Astrocyte of the spinal cord (primary cell): ENCODE measurements at places on chromosomes 3 and 15.

DNA sequence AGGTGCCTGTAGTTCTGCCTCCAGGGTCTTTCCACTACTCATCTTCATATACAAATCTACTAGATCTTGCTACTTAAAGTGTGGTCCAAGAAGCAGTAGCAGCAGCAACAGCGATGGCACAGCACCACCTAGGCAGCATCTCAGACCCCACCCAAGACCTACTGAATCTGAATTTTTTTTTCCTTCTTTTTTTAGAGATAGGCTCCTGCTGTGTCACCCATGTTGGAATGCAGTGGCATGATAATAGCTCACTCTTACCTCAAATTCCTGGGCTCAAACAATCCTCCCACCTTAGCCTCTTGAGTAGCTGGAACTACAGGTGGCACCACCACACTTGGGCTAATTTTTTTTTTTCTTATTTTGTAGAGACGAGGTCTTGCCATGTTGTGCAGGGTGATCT, 346.7 kb upstream of the TGFBR2 start:
- DNase-seq = no peak

DNA sequence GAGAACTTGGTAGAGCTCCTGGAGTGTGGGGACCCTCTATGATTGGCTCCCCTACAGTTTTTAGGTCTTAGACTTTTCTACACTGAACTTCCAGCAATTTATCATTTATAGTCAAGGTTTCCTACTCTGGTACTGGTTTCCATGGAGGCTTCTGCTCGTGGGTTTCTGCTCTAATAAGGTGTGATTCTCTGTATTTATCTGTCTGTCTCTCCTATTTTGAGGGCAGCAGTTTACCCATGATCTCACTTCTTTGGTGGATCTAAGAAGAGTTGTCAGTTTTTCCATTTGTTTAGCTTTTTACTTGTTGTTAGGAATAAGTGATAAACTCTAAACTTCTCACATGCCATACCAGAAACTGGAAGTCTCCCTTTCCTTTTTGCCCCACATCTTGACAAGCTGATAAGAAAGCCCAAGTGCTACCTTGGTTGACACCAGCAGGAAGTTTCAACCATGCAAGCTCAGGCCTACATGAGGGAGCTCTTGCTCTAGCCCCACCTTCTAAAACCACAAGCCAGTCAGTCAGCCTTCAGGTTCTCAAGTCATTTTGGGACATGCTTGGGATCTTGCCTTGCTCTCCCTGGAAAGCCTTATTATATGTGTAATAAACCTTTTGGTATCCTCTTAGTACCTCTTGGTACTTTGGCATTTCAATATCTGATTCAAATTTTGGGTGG, 10.0 kb downstream of the TIMMDC1 start:
- DNase-seq = no peak

- peak; percentile 94 for DNase-seq
These were observed 25.7 kb upstream of the GALNT15 start for GRCh38 chr3:16148783-16149182.

DNA sequence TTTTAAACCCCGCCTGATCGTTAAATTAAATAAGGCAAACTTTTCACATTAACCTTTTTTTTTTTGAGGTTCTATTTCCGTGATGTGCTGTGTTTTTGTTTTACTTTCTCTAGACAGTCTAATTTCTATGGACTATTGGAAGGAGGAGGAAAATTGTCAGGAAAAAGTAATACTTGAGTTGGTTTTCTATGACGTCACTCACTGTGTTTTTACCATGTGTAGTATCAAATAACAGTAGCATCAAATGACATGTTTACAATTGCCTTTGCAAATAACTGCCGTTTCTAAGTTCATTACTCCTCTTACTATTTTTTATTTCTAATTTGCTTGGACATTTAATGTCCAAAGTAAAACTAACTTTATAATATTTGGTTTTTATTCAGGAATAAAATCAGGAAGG, 32.3 kb downstream of the MYO1E start:
- DNase-seq = no peak

DNA sequence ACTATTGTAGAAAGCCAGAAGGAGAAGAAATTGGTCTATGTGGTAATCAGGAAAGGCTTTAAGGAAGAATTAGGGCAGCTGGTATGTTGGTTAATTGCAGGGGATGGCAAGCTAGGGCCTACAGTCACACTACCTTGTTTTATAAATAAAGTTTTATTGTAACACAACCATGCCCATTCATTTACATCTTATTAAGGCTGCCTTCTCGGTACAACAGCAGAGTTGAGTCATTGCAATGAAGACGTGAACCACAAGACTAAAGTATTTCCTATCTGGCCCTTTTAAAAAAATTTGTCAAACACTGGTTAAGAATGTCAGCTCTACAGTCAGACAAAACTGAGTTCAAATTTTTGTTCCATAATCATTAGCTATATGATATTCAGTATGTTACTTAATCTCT, 8.3 kb downstream of the SERPINI1 start:
- DNase-seq = no peak

DNA sequence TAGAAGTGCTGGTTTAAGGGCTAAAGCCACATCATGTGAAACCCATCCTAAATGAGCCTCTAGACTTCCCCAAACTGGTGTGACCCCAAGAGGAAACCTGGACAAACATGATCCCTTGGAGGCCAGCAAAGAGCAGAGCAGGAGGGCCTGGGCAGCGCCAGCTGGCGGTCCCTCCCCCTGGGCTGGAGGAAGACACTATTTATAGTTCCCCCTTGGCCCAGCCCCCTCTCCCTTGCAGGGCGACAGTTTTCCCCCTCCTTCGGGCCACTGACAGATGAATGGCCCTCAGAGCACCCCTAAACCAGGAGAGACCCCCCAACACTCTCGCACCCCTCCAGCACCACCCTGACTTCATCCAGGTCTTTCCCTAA, 2.9 kb downstream of the UCN2 start:
- DNase-seq = no peak

GRCh38 chr3:31172336-31172735, 277.9 kb upstream of the GADL1 start:
- DNase-seq = no peak

DNA sequence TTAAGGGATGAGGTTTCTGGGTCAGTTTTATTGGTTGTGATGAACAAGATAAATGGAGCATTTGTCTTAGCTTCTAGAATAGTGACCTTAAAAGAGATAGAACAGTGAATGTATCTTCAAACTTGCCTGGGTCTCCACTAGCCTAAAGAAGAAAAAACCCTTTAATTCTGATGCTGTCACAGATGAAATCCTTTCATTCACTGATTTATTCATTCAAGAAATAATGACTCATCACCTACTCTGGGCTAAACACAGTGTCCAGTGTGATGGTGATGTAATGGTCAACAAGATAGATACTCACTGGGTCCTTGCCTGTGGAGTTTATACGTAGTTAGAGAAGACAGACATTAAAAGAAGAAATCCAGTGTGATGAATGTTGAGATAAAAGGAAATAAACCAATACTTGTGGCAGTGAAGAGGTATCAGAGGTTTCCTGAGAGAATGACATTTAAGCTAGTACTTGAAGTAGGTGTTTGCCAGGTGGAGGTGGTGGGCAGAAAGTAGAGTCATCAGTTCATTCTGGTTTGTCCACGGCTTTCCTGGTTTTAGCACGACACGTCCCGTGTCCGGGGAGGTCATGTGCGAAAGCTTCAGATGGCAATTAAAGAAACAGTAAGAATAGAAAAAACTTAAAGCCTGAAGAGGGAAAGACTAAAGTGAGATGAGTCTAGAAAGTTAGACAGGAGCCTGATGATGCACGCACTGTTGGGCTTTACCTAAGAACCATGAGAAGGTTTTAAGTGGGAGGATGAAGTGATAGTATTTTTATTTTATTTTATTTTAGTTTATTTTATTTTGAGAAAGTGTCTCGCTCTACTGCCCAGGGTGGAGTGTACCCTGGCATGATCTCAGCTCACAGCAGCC, 18.5 kb downstream of the PAK2 start:
- DNase-seq = peak; percentile 72

DNA sequence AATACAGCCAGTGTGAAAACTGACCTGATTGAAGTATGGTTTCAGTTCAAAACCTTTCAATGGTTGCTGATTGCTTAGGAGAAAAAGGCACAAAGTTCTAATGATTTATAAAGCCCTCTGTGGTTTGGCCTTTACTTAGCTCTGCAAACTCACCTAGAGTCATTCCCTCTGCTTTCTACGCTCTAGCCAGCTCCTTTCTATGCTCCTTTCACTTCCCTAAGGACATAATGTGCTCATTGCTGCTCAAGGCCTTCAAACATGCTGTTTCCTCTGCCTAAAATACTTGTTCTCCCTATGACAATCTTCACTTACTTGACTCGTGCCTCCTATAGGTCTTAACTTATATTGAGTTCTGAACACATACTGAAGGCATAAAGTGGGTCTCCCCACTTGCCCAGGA, 19.0 kb downstream of the RPL39L start:
- DNase-seq = no peak

DNA sequence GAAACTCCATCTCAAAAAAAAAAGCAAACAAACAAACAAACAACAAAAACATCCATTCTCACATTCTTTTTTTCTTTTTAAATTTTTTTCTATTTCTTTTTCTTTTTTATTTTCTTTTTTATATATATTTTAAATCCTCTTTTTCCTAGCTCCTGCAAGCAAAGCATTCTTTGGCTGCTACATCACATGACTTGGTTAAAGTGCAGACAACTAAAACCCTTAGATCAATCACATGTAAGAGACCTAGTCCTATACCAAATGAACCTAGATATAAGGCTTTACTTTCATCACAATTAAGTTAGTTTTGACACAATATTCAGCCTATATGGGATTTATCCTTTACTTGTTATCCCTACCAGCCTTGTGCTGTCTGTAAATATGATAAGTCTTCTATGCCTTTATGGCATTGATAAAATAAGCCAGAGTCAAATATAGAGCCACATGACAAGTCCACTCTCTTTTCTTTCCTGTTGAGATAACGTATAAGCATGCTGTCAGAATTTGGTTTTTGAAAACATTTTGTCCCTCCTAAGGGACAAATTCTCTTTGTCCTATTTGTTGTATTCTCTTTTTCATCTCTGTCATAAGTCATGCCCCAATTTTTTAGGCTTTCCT, 11.3 kb downstream of the UBR1 start:
- DNase-seq = no peak

GRCh38 chr3:125145751-125146475, 66.6 kb downstream of the SLC12A8 start:
- no peak for DNase-seq

DNA sequence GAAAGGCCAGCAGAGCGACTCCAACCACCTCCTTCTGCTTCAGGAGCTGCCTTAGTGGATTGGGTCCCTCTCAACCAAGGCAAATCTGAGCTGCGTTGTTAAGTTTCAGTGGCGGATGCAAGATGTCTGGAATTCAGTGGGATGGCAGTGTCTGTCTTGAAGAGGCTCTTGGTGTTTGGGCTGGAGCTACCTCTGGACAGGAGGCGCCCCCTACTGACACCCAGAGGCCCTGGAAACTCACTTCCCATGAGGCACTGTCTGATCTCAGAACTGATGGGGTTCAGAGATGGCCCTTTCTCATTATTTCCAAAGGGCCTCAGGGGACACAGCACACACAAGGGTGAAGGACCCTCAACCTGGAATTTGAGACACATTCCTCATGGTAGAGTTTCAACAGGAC, 6.0 kb upstream of the SLC28A1 start:
- DNase-seq = peak; percentile 42

GRCh38 chr3:47283193-47283537, 421 bp downstream of the KLHL18 start:
- DNase-seq = peak; percentile 20

DNA sequence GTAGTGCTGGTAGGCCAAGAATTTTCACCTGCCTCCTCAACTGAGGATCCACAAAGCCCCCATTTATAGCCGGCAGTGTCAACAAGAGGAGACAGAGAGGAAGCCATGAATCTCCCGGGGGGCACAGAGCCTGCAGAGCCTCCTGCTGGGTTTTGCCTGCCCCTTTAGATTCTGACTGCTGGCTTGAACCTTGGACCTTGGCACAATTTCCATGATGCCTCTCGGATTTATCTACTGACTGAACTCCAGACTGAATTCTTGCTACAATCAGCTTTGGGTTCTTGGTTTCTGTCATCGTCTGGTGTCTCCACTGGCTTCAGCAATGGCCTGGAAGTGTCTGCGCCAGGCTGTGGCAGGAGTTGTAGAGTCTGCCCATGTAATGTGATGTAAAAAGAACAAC, 80.7 kb downstream of the GPR156 start:
- DNase-seq = no peak

- no peak for DNase-seq
These were observed 86.4 kb downstream of the LPP start for GRCh38 chr3:188240189-188240981.

GRCh38 chr3:145906301-145906700, 254.7 kb downstream of the PLOD2 start:
- no peak for DNase-seq

GRCh38 chr15:75178171-75178937, 23.3 kb upstream of the C15orf39 start:
- DNase-seq = no peak

DNA sequence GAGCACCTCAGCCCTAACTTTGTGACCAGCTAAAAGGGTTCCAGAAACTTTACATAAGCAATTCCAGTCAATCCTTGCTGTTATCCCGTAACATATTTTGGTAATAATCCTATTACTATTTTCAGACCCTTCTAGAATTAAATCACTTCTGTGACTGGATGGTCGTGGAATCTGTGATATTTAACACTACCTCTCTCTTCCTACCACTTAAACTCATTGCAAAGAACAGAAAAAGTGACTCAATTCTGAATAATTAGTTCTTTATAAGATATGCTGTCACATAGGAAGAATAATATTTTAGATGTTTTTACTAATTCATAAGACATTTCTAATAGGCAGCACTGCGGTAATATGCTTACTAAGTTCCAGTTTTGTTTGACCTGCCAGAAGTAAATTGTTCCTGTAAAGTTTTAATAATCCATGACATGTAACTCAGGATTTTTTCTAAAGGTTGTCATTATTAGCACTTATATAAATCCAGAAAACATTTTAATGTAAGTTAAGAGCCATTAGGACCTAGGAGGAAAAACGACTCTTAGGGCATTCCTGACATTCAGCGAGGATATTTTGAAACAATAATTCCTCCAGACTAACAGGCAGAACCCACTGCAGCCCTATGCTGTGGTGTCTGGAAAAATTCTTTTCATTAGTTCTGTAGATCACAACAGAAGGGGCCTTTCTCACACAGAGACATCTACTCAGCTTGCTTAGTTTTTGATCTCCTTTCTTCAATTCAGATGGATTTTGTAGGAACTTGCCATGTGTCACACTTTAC, 113.3 kb upstream of the MBNL1 start:
- no peak for DNase-seq

GRCh38 chr3:112117841-112118571, 15.0 kb downstream of the GCSAM start:
- no peak for DNase-seq

DNA sequence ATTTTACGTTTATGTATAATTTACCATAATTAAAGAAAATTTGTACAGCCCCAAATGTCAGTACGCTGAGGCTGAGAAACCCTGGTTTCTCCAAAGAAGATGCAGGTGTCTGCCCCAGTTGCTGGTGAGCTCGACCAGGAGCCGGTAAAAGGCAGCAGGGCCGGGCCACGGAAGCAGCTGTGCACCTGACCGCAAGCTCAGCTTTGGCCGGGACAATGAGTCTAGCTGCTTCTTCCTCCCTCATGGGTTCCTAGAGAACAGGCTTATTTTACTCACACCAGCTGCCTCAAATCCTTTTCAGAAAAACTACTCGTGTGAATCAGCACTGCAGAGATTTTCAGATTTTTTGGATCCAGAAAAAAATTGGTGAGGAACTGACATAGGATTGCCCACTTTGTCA, 18.0 kb upstream of the ZXDC start:
- DNase-seq = peak; percentile 5
